Hippocampal formation (tissue), 2 donors: ENCODE measurements at places on chromosomes 7 and 10.

- peak; percentile 88 for DNase-seq
Observed at GRCh38 chr10:50621968-50622705, 1.6 kb downstream of the SGMS1 start.

GRCh38 chr7:99195867-99196266 is 12.0 kb downstream of the KPNA7 start:
- no peak for DNase-seq

DNA sequence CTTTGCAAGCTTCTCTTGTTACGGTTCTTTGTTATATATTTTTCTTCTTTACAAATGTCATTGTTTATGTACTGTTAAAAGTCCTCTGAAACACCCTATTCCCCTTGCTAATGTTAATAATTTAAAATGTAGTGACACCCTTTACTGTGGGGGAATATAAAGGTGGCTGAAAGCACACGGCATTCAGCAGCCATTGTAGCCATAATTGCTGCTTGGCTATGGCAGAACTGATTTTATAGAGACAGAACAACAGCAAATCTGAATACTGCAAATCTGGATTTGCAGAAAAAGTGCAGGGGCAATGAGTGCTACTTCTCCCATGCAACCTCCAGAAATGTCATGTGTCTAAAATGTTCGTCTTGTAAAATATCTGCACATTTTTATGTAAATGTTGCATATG is 3.7 kb upstream of the WASL start:
- no peak for DNase-seq

DNA sequence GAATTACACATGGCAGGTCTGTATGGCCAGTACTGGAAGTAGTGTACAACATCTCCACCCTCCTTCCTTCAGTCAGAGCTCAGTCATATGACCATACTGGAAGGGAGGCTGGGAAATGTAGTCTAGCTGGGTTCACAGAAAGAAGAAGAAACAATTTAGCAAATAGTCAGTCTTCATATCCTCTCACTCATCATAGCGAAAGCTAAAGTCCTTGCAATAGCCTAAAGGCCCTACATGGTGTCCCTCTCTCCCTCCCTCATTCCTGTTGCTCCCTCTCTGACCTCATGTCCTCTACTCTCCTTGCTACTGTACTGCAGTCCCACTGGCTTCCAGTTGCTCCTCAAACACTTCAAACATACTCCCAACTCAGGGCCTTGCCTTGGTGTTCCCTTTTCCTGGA is 4.3 kb upstream of the CALU start:
- DNase-seq, result no peak

DNA sequence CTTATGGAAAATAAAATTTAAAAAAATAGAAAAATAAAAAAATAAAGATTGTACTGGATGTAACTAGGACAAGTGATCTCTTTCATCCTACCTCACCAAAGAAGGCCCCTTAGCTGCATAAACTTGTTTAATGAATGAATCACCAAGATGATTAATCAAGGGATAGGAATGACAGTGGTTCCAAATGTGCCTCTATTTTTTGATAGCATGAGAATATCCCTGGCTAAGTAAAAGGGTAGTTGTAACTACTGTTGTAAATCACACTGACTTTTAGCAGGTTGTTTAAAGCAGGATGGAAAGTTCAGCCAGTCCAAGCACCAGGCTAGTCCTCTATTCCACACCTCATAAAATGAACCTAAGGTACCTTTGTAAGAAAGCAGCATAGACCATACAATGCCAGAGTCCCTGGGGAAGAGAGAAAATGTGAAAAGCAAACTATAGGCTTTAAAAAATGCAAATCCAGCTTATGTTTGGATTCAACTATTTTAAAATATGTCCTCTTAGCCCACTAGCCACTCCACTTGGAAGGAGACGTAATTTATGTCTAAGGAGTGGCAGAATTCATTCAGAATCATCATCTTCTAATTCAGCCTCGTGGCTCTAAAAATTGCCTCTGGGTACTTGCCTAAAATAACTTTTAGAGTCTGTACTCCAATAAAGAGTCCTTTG is 126.8 kb downstream of the SKIDA1 start:
- DNase-seq, result no peak

GRCh38 chr7:70060298-70061068 is 462.2 kb downstream of the AUTS2 start:
- DNase-seq, result no peak

- no peak for DNase-seq
Observed at GRCh38 chr10:10326116-10326515, 691.6 kb upstream of the CELF2 start.

DNA sequence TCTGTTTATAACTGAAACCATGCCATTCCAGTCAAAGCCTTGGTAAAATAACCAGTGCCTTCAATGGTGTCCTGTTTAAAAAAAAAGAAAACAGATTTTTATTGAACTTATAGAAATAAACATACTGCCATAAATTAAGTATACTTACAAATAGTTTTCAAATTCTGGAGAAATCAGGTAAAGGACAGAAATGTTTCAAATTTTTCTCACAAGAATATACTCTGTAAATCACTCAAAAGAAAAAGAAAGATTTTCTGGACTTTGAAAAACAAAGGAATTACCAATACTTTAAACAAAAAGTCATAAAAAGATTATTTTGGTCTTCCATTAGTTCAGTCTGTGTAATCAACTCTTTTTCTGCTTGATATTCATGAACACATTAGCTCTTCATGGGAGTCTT is 23.9 kb downstream of the MRPL32 start:
- DNase-seq, result no peak

GRCh38 chr7:101315336-101315735 is 6.3 kb downstream of the IFT22 start:
- peak; percentile 0 for DNase-seq

DNA sequence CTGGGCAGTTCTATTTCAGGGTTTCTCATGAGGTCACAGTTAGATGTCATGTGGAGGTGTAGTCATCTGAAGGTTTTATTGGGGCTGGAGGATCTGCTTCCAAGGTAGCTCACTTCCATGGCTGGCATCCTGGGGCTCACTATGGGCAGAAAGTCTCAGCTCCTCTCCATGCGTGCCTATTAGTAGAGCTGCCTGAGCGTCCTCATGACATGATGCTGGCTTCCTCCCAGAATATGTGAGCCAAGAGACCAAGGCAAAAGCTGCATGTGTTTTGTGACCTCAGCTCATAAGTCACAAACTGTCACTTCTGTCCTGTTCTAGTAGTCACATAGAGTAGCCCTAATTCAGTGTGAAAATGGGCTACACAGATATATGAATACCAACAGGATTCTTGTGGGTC is 524.4 kb downstream of the SUGCT start:
- DNase-seq, result no peak

DNA sequence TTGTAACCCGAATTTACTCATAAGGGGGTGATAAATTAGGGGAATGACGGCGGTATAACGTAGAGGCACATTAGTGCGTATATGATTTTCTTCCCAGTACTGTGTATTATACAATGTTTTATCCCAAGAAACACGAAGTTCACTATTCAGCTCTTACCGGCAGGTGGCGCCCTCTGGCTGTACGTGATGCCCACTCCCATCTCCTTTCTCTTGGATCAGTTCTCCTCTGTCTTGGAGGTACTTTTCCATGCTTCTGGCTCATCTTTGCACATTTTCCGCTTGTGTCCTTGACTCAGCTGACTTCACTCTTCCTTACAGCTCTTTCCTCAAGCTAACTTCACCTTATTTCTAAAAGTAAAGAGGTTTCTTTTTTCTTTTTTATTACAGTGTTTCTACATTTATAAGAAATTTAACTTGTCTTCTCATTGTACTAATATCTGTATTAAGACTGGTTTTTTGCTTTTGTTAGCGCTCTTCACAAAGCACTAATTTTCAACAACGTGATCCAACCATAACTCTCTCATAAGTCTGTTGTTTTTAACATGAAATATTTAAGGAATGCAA is 21.3 kb downstream of the TMEM176B start:
- DNase-seq, result peak; percentile 67

DNA sequence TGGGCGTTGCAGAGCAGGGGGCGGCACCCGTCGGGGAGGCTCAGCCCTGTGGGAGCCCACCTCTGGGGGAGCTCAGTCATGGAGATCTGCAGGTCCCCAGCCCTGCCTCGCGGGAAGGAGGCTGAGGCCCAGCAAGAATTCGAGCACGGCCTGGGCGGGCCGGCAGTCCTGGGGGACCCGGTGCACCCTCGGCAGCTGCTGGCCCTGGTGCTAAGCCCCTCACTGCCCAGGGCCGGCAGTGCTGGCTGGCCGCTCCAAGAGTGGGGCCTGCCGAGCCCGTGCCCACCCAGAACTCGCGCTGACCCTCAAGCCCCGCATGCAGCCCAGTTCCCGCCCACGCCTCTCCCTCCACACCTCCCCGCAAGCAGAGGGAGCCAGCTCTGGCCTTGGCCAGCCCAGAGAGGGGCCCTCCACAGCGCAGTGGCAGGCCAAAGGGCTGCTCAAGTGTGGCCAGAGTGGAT is 76.2 kb downstream of the TMEM26 start:
- no peak for DNase-seq

DNA sequence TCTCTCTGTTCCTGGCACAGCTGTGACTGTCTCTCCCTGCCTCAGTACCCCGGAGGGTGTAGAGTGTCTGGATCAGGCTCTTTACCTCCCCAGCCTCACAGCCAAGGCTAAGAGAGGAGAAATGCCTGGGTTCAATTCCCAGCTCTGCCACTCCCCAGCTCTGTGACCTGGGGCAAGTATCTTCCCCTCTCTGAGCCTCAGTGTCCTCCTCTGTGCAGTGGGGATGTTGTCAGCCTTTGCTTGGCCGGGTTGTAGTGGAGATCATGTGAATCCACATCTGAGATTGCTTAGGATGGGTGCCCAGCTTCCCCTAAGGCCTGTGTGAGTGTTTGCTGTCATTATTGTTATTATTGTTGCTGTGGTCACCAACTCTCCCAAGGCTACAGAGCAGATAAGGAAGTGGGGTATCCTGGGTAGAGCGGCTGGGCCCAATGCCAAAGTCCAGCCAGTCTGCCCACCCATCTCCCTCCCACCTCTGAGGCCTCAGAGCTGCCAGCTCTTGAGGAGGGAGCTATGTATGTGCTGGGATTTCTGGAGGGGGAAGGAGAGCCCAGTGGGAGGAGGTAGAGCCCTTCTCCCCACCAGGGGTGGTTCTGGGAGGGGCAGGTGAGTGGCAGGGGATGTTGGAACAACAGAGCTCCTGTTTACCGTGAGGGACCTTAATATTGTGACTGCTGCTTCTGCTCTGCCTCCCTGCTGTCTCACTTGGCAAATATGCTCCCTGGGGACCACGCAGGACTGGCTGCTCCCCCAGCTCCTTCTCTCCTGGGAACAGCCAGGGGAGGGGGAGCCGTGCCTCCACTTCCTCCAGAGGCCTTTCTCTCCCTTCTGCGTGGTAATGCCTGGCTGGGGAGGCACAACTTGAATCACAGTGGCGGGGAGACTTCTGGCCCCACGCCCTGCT is 170.5 kb downstream of the RPS24 start:
- DNase-seq, result no peak

DNA sequence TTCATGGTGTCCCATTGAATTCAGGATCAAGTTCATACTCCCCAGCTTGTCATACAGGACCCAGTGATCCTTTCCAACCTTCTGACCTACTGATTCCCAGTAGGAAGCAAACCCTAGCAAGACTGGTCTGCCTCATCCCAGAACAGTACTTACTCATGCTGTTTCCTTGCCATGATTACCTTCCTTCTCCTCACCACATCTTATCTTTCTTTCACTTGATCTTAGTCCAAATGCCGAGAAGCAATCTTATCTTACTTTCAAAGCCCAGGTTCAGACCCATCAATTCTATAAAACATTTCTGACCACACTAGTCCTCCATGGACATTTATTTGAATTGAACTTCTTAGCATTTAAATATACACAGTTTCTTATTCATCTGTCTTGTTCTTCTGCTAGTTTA is 26.6 kb upstream of the ATRNL1 start:
- DNase-seq, result no peak

DNA sequence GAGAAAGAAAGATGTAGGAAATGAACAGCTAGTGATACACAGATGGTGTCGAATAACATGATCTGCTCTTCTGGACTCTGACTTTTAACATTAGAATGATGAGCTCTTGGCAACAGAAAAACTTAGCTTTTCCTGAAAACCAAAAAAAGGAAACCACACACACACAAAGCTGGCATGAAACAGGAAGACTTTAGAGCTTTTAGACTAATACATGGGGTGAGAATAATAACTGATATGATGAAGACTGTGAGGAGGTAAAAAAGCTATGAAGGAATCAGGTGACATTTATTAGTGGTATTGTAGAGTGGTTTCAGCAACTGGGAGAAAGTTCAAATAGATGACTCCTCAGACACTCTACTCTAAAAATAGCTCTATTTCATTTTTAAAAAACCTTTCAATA is 491.9 kb downstream of the PARD3 start:
- no peak for DNase-seq

GRCh38 chr7:103541026-103541425 is 95.0 kb upstream of the SLC26A5 start:
- DNase-seq, result peak; percentile 94

GRCh38 chr7:31651234-31652062 is 35.6 kb upstream of the PPP1R17 start:
- no peak for DNase-seq

GRCh38 chr10:65571011-65571570 is 1354.7 kb upstream of the LRRTM3 start:
- DNase-seq, result no peak

DNA sequence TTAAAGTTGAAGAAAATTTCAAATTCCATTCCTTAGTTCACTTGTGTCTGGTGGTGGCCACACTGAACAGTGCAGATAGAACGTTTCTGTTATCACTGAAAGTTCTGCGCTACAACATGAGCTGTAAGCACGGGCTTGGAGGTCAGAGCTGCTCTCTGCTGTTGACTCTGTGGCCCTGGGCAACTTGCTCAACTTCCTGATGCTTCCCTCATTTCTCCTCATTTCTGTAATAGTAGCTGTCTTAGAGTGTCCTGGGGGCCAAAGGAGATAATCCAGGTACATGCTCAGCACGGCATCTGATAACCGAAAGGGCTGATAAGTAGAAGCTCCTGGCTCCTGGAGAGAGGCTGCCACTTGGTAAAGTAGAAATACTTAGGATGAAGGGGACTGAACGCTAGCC is 92.3 kb upstream of the DUSP5 start:
- no peak for DNase-seq

- no peak for DNase-seq
Observed at GRCh38 chr7:25029075-25029474, 49.1 kb upstream of the OSBPL3 start.

DNA sequence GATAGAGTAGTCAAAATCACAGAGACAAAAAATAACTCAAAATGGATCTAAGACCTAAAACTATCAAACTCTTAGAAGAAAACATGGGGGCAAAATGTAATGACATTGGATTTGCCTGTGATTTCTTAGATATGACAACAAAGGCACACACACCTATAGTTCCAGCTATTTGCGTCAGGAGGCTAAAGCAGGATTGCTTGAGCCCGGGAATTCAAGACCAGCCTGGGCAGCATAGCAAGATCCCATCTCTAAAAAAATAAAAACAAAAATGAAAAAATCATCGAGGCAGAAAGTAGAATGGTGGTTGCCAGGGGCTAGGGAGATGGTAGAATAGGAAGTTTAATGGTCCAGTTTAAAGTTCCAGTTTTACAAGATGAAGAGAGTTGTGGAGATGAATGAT is 113.3 kb downstream of the NRF1 start:
- no peak for DNase-seq
